ENCODE measurements at places on chromosomes 2 and 18. TPM values are rescaled to one million over a fixed set of nuclear protein-coding genes. Genes with fewer than 3 reads are reported as not detected.

The COLEC11 gene
- total RNA-seq, result 5.0 TPM

The SLC11A1 gene
- total RNA-seq, result 11.1 TPM

The PTRHD1 gene
- total RNA-seq, result 12.0 TPM

The SNORC gene
- 11.6 TPM for total RNA-seq

GRCh38 chr18:44117821-44118220 lies 562.9 kb upstream of the SETBP1 start:
- no peak for ATAC-seq

DNA sequence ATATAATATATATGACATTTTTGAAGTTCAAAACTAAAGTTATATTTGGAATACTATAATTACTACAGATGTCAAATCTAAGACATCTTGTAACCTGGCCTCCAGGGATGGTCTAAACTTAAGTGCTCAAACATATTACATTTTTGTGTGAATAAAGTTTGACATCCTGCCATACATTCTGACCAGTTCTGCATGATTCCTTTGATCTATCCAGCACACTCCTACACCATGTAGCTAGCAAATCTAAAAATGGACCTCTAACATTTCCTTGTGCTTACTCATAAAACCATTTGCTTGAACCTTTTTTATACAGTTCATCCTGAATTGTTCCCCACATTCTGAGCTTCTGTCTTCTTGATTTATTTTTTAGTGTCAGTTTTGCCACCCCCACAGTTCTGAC lies 294.3 kb upstream of the ZNF804A start:
- no peak for ATAC-seq

GRCh38 chr2:98822301-98823164 lies 91.6 kb upstream of the MGAT4A start:
- ATAC-seq, result peak; percentile 65

The OST4 gene
- total RNA-seq, result 353 TPM

DNA sequence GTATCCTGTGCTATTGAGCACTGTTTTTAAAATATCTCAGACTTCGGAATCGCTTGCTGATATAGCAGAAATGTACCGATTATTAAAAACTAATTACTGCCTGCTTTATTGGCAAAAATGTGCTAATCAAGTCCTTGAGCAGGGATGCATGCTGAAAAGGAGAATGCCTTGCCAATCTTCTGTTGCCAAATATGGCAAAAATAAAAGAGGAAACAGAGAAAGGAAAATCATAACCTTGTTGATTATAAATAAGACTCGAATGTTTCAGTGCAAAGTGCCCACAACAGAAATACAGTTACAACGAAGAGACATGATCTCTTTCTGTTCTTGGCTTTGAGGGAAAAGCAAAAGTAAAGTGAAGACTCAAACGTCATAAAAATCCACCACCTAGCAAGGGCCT lies 248.5 kb downstream of the TMEM182 start:
- ATAC-seq, result no peak
